ENCODE measurements at places on chromosomes 11 and 22.

DNA sequence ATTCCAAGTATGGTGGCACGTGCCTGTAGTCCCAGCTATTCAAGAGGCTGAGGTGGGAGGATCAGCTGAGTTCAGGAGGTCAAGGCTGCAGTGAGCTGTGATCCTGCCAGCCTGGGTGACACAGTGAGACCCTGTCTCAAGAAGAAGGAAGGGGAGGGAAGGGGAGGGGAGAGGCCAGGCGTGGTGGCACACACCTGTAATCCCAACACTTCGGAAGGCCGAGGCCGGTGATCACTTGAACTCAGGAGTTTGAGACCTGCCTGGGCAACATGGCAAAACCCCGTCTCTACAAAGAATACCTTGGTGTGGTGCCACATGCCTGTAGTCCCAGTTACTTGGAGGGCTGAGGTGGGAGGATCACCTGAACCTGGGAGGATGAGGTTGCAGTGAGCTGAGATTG, 145.7 kb downstream of the SHANK2 start:
- no peak for DNase-seq

DNA sequence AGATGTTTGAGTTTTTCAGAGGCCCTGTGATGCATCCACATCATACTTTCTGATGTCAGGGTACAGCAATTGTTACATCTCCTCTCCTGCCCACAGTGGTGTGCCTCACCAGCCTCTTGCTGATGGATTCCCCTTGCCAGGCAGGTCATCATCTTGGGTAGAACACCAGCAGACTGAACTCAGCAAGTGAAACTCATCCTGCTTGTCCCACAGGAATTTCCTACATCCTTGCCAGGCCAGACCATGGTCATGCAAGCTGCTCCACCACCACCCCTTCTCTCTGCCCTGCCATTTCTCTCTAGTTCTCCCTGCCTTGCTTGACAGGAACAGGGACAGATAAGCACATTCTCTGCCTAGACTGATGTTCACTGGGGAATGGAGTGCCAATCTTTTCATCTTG, 85.9 kb downstream of the PAX6 start:
- DNase-seq = no peak

GRCh38 chr22:37334859-37335805, 52.8 kb downstream of the CYTH4 start:
- DNase-seq = no peak

GRCh38 chr22:46863794-46864193, 101.3 kb downstream of the TBC1D22A start:
- no peak for DNase-seq

- DNase-seq = no peak
Observed at GRCh38 chr11:76151556-76152085, 54.7 kb downstream of the WNT11 start.

GRCh38 chr22:36374603-36375024, 13.2 kb downstream of the MYH9 start:
- DNase-seq = peak; percentile 96

DNA sequence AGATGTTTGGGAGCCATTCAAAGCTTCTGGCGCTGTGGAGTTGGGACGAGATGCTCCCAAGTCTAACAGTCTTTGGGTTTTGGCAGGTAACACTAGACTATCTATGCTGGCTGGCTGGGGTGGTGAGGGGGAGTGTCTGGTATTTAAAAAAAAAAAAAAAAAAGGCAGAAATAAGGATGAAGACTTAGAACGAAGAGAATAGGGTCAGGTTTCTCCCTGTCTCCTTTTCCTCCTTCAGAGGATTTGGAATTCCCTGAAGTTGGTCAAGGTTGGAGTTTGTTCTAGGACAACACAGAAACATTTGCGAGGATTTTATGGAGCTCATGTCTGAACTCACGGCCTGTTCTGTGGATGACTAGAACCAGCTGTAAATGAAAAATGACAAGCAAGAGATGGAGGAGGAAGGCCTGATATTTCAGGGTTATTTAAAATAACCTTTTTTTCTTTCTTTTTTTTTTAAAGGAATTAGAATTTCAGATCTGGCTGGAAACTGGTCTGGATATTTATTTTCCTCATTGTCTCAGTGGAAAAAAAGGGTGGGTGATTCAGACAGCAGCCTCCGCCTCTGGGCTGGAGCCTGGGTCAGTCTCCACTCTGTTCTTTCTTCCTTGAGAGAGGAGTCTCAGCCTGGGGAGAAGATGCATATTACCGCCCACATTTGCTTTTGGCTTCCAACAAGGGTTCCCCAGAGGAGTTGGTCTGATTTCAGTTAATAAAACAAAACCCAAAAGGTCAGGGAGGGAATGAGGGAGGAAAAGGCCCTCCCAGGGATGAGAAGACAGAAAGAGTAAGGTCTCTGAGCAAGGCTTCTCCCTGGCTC, 80.1 kb downstream of the USP35 start:
- no peak for DNase-seq

Measured in ELR (cell line).